ENCODE measurements at places on chromosomes 3 and 15.

DNA sequence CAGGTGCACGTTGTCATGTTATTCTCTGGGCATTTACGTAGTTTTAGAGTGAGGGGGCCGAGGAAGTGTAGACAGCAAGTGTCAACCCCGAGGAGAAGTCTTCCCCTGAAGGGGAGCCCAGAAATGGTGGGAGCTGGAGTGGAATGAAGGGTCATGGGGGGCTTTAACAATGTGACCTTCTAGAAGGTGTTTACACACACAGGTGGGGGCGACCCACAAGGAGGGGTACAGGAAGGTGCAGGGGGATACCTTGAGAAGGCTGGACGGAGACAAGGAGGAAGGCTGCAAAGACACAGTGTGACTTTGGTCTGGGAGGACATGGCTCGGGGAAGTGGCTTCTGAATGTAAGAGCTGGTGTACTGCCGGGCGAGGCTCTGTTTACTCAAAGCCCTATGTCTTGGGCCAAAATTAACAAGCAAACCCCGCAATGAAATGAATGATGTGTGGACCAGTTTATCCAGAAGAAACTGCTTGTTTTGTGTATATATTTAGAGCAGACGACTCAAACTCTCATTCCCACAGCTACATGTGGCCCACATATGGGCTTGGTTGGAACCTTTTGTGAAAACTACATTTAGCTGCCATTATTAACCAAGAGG, 18.7 kb downstream of the TRPM1 start:
- DNase-seq: no peak

DNA sequence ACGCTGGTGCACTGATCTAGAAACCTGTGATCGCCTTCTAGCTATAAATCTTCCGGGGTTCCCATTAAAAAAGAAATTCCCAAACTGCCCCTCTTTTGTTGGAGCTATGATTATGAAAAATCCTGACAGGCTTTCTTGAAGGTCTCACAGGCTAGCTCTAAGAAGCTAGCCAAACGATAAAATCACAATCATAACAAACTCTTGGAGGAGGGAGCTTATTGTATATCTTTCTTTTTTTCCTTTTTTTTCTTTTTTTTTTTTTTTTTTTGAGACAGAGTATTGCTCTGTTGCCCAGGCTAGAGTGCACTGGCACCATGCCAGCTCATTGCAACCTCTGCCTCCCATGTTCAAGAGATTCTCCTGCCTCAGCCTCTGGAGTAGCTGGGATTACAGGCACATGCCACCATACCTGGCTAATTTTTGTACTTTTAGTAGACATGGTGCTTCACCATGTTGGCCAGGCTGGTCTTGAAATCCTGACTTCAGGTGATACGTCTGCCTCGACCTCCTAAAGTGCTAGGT, 72.0 kb downstream of the MYO1E start:
- DNase-seq: no peak

GRCh38 chr3:196546537-196546936, 21.8 kb downstream of the WDR53 start:
- no peak for DNase-seq

GRCh38 chr3:118705487-118706219, 329.0 kb downstream of the IGSF11 start:
- no peak for DNase-seq

- DNase-seq: no peak
Measured at GRCh38 chr3:72185549-72186399, 400.8 kb upstream of the PROK2 start.

GRCh38 chr3:140972833-140973232, 31.2 kb downstream of the SLC25A36 start:
- DNase-seq: peak; percentile 23

GRCh38 chr15:81859737-81860516, 185.9 kb downstream of the MEX3B start:
- no peak for DNase-seq

GRCh38 chr15:59059076-59059597, 45.8 kb upstream of the CCNB2 start:
- DNase-seq: no peak

DNA sequence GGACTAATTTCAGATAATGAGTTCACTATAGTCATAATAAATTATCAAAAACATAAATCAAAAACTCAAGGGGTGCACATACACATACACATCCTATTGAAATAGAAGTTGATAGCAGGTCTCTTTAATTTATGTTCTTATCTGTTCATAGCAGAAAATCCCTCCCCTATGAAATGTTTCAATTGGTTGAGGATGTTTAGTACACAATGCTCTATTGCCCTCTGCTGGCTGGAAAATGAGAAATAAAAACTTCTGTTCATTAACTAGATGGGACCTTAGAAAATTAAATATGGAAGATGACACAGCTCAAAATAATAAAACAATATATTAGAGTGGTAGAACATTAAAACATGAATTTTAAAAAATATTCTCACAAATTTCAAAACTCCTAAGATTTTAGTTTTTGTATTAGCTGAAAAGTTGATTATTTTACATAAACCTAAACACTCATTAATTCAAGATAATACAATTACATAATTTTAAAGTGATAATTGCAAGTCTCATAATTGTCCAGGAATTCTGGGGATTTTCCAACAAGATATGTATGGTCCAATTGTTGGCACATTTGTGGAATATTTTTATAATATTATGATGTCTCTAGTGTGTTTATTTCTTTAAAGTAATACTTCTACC, 735.0 kb downstream of the ROBO1 start:
- peak; percentile 49 for DNase-seq

GRCh38 chr3:191254098-191254873, 55.2 kb downstream of the OSTN start:
- no peak for DNase-seq

GRCh38 chr3:188533612-188534357, 379.8 kb downstream of the LPP start:
- no peak for DNase-seq

DNA sequence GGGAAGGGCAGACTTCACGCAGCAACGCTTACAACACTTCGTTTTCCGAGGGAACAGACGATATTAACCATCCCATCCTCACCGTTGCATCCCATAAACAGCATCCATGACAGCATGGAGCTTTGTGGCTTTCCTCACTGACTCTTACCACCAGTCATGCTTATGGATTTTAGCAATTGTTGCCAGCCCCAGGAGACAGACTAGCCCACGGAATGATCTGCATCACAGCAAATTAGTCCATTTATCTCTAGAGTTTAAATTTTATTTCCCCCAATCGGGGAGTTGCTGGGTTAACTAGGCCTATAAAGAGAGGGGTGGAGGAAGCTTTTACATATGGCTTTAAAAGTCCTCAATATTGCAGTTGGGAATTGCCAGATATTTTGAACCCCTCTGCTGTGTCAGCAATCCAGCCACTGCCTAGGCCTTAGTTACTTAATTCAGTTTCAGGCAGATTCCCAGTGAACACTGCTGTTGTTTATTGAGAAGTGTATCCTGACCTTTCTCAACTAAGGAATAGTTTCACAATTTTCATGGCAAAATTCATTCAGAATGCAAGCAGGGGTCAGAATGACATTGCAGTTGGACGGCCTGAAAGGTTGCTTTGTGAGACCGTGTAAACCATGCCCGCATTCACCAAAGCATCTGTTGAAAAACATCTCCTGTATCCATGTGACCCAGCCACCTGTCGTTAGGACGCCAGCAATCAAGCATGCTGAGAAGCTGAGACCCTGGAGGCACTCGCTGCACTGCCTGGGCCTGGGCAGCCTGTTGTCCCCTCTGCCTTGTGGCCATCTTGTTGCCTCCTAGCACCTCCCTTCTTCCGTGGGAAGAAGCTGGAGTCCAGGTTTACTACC, 397.4 kb upstream of the TPM1 start:
- no peak for DNase-seq

DNA sequence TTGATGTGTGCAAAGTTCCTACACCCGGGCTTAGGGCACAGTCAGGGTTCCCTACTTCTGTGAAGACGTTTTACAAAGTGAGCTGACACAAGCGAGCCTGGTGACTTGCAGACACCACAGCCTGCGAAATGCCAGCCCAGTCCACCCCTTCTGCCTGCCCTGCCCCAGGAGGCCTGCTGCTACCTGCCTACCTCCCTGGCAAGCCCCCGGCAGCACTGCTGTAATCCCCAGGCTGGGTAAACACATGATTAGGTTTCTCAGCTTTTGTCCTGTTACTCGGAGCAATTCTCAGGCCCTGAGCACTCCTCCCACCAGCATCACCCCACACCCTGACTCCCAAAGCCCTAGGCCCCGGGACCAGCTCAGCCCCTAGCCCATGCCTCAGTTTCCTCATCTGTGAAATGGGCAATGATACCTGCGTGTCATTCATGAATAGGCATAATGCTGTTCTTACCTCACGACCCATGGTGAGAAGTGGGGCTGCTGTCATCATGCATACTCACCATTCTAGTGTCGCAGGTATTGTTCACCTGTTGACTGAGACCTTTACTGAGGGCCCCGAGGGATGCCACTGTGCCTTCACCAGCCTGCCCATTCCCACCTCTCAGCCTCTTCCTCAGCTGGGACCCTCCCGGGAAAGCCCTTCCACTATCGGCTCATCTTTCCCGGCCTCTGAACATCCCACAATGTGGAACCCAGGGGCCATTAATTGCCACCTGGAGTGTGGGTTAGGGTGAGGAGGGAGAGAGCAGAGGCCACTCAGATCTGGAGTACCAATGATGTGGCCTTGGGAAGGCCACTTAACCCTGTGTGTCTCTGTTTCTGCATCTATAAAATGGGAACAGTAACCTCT, 31.5 kb upstream of the SLC6A6 start:
- DNase-seq: no peak

- no peak for DNase-seq
Measured at GRCh38 chr3:53082736-53083135, 36.9 kb upstream of the SFMBT1 start.

GRCh38 chr3:66693461-66694031, 192.7 kb upstream of the LRIG1 start:
- no peak for DNase-seq

DNA sequence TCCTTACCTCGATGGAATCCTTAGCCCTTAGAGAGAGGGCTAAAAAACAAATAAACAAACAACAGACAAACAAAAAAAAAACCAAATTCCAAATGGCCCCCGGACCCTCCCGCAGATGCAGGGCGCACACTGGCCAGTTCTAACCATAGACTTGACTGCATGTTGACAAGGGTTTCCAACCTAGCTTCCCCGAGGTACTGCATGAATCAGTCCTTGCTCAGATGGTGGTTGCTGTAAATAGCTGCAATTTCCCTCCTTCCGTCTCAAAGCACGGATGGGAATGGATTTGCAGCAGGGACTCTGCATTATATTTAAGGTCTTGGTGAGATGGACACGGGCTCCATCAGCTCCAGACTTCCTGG, 162.8 kb downstream of the CD47 start:
- DNase-seq: no peak

Data from KBM-7 (cell line).